ENCODE measurements at places on chromosomes 16 and 17.

DNA sequence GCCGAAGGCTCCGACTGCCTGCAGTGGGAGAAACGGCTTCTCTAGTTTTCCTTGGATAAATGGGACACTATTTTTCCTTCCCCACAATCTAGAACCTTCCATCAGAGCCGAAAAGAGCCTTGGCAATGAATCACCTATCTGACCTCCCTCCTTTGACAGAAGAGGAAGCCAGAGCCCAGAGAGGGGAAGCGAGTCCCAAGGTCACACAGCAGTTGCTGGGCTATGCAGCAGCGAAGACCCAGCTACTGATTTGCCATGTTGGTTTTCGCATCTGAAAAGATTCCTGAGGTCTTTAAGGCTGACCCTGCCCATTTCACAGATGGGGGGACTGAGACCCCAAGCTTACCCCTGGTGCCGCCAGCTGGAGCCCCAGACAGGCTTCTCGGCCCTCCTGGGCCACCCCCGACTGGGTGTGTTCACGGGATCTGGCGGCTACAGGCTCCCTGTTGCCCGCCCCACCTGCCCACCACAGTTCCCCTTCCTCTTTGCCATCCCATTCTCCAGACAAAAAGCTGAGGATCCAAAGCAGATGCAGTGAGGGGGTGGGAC, 45.9 kb downstream of the RAI1 start:
- DNase-seq: no peak

GRCh38 chr17:46108120-46108519, 85.1 kb downstream of the KANSL1 start:
- DNase-seq: no peak

DNA sequence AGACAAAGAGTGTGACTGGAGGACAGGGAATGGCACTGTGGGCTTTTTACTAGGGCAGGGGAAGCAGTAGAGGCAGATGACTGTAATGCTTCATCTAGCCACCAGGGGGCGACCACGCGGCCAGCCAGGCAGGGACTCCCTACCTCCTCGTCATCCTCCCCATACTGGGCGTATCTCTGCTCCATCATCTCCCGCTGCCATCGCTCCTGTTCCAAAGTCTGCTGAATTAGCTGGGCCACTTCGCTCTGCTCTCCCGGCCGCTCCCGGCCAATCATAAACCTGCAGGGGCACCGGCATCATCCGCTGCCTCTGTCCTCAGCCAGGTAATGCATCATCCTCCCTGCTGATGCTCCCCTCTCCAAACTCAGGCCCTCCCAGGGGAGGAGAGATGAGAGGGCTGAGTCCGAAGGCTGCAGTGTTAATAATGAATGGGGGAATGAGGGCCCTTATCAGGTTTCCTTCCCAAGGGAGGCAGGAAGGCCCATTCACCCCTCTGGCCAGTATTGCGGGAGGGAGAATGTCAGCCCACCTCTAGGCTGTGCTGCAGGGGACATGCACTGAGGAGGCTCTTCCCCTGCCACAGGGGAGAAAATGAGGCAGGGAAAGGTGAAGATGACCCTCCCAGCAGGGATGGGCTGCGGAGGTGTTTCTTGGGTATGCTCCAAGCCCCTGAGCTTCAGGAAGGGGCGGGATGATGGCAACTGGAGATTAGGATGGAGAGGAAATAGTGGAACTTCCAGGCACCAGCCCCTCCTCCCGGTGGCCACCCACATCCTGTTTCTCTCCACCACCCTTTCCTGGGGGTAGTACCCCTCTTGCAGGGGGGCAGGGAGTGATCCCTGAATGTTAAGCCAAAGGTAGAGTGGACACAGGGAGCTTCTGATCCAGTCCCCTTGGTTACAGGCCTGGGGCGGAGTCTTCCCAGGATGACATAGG, 10.3 kb upstream of the SAMD14 start:
- DNase-seq: peak; percentile 79

GRCh38 chr16:78057803-78058564, 35.6 kb downstream of the CLEC3A start:
- DNase-seq: no peak
